A172 (cell line): ENCODE measurements at places on chromosomes 7 and 10. TPM values are rescaled to one million over a fixed set of nuclear protein-coding genes. Genes with fewer than 3 reads are reported as not detected.

DNA sequence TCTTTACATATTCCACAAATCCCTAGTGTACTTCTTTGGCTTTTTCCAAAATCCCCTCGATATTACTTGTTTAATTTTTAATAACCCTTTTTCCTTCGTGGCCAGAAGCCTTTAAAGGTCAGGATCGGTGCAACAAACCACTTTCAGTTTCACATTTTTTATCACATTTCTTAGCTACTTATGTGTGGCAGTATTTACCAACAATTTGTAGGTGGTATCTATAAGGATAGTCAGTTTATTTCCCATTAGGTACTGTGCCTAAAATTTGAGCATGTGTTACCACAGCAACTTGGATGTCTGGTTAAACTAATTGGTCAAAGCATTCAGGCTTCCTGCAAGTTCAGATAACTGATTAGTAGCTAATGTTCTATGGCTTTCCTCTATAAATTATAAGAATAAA, 104.9 kb downstream of the CDK14 start:
- no peak for DNase-seq

DNA sequence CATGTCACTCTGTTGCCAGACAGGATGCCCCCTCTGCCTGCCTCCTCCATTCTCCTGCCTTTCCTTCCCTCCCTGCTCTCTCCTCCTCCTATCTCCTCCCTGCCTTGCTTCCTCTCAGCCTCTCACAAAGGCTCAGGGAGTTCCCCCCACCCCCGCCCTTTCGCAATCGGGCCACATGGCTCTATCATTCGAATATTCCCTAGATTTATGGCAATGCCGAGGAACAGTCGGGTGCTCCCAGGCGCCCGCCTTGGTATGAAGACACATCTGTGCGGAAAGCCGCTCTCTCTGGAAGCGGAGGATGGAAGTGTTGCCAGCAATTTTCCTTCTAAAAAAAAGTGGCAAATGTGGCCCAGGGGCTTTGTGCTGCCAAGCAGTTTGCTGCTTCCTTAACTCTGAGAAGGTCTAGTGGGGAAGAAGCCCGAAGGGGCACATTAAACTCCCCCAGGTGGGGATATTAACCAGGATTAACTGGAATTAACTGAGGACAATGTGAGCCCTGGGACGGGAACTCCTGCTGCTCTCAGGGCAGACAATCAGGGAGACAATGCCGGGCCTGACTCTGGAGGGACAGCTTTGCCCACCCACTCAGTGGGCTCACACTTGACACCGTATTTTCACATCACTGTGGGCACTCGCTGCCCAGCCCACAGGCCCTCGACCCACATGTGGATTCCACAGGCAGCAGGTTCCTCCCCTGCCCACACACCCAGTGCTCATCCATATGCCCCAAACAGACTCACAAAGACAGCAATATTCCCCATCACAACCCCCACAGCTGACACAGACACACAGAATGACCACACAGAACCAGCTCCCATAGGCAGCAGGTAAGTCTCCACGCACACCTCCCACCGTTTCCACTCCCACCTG, 88.4 kb upstream of the SMNDC1 start:
- peak; percentile 57 for DNase-seq

DNA sequence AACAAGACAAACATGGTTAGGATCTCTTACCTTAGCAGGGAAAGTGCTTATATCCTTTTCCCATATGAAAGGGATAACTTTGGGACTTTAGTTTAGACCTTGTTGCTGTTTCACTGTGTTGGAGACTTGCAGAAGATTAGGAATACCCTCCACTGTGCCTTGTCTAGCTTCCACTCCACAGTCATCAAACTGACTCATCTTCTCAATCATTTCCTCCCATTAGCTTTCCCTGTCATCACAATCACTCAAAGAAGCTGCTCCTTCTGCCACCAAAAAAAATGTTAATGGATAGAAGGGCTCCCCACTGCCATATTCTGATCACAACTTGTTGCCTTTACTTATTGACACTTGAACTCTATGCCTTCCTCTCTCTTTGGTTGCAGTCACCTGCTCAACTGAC, 16.8 kb downstream of the GNG11 start:
- no peak for DNase-seq

DNA sequence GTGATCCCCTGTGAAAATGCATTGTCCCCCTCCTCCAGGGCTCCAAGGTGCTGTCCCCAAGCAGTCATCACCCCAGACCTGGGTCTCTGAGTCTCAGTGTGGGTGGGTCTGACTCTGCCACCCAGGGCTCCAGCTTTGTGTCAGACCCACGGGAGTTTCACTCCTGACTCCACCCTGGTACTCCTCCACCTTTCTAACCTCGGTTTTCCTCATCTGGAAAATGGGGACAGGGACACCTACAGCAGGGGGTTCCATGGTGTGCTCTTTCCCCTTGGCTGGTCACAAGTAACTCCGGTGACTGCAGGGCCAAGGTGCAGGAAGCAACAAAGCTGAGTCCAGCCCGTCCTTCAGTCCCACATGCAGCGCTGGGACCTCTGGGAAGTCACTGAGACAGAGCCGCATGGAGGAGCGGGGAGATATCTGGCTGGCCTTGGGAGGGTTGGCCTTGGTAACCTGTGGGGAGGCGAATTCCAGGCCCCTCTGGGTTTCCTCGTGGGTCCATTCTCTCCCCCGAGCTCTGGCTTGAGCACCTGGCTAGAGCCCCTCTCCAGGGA, 41.8 kb upstream of the RABGEF1 start:
- no peak for DNase-seq

GRCh38 chr7:36562121-36562520, 162.2 kb downstream of the AOAH start:
- DNase-seq, result no peak

- peak; percentile 92 for DNase-seq
Observed at GRCh38 chr7:43873300-43873699, 4.0 kb upstream of the MRPS24 start.

DNA sequence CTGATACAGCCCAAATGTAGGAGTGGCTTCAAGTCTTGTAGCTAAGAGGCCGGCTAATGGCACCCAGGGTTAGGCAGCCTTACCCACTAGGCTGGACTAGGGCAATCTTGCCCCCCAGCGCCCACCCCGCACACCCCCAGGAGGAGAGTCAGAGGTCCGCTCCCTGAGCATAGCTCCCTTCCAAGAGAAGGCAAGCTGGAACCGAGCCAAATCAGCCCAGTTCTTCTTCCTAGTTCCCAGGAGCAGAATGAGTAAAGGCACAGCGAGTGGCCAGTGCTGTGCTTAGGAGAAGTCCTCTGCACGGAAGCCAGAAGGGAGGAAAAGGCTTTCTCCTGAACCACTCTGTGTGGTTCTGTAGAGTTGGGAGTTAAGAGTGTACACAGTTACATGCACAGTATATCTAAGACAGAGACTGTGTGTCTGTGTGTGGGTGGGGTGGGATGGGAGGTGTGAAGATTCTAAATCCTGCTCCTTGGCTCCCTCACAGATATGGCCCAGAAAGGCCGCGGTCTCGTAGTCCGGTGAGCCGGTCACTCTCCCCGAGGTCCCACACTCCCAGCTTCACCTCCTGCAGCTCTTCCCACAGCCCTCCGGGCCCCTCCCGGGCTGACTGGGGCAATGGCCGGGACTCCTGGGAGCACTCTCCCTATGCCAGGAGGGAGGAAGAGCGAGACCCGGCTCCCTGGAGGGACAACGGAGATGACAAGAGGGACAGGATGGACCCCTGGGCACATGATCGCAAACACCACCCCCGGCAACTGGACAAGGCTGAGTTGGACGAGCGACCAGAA, 59.7 kb upstream of the PDCD4 start:
- DNase-seq, result no peak

- peak; percentile 72 for DNase-seq
Observed at GRCh38 chr7:38796626-38797501, 112.1 kb downstream of the VPS41 start.

DNA sequence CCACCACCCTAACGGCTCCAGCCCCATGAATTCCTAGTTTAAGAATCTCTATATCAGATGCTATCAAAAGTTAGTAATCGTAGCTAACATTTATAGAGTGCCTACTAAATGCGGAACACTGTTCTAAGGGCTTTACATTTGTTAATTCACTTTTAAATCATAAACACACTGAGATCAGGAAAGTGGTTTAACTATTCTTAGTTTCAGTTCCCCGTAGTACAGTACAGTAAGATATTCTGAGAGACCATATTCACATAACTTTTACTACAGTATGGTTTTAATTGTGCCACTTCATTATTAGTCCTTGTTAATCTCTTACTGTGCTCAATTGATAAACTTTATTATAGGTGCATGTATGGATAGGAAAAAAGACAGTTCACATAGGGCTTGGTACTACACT, 22.5 kb downstream of the SYPL1 start:
- no peak for DNase-seq

- peak; percentile 21 for DNase-seq
Observed at GRCh38 chr7:27164367-27165088, 809 bp downstream of the HOXA9 start.

DNA sequence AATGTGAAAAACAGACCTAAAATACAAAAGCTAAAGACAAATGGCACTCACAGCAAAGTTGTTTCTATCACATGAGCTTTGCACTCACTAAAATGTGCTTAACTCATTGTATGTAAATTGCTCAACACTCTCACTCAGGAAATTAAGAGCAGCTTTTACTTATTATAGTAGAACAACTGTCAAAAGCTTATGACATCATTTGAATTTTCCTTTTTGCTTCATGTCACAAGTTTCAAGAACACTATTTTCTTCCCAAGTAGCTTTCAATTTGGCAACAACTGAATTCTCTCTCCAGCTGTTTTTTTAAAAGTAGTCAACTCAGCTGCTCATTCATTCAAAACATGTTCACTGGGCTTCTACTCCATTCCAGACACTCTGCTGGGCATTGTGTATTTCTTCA, 46.9 kb downstream of the ATE1 start:
- no peak for DNase-seq

- no peak for DNase-seq
Observed at GRCh38 chr7:84790882-84791281, 396.0 kb downstream of the SEMA3D start.

GRCh38 chr10:123715546-123715945, 49.4 kb downstream of the GPR26 start:
- DNase-seq, result no peak

GRCh38 chr10:131180740-131181415, 130.6 kb downstream of the TCERG1L start:
- no peak for DNase-seq

DNA sequence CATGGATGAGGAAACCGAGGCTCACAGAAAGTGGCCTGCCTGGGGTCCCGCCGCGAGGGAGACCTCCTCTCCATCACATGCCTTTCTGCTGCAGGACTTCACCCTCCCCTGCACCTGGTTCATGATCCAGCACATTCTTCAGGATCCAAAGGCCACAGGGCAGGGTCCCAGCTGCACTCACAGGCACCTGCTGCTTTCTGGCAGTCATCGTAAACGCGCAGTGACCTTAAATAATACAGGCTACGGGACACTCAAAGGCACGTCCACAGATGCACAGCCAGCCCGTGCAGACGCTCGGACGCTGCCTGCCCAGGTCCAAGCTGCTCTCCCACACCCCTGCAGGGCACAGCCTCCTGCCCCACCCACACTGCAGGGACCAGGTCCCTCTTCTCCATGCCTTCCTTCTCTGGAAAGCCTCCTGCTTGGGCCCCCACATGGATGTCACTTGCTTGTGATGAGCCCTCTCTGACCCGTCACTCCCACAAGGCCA, 49.9 kb downstream of the CALML3 start:
- no peak for DNase-seq

- no peak for DNase-seq
Observed at GRCh38 chr7:138610671-138611170, 90.4 kb downstream of the SVOPL start.

GRCh38 chr7:30163231-30163894, 28.6 kb downstream of the MTURN start:
- DNase-seq, result no peak

- no peak for DNase-seq
Observed at GRCh38 chr10:75672842-75673241, 241.4 kb downstream of the LRMDA start.

DNA sequence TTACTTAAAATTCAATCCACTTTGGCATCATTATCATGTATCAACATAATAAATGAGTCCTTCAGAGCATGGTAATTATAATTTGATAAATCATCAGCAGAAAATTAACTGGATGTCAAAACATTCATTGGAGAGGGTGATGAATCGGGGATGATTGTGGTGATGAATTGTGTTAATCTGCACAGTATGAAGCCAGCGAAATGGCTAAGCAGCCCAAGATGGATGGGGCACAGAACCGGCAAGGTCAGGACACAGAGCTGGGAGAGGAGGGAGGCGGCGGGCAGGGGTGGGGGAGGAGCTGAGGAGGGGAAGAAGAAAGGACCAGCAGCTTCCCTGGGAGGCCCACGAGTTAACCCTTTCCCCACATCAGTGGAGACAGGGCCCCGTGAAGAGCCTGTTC, 536.1 kb downstream of the LRMDA start:
- DNase-seq, result no peak

DNA sequence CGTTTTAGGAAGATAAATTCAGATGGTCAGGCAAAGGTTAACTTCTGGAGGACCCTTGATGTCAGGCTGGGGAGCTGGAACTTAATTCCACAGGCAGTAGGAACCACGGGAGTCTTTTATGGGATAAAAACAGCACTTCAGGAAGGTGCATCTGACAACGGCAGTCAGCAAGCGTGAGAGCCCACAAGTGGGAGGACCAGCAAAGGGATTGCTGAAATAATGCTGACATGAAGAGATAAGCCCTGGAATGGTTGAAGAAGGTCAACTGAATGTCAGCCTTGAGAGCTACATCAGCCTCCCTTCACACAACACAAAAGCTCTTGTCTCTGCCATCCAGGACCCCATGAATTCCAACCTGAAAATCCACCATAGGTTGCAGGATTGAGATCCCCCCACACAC, 138.8 kb downstream of the SORCS1 start:
- no peak for DNase-seq

- no peak for DNase-seq
Observed at GRCh38 chr10:69363666-69364065, 53.1 kb downstream of the TACR2 start.

Gene CAMK2B
- total RNA-seq, result 1.9 and 3.1 TPM in 2 replicates

Gene SFRP5
- total RNA-seq, result not detected in 2 replicates

Gene MYH16
- 0.78 and 1.1 TPM in 2 replicates for total RNA-seq

Gene SPDYE16
- total RNA-seq, result not detected in 2 replicates

Gene CDC14C
- total RNA-seq, result 0.09 TPM in 1 of 2 replicates, not detected in the other

Gene WAPL
- 44.2 and 53.0 TPM in 2 replicates for total RNA-seq

Gene WIPF3
- not detected in 2 replicates for total RNA-seq

Gene LGI1
- not detected in 2 replicates for total RNA-seq

Gene NPSR1
- total RNA-seq, result not detected in 2 replicates

Gene TCAF2
- 0.36 and 0.93 TPM in 2 replicates for total RNA-seq

Gene CYP2C19
- total RNA-seq, result not detected in 2 replicates

Gene KCNIP2
- total RNA-seq, result 2.8 TPM in 1 of 2 replicates, not detected in the other

Gene SORBS1
- 0.91 and 2.5 TPM in 2 replicates for total RNA-seq

Gene ITIH2
- not detected in 2 replicates for total RNA-seq

Gene GNAI1
- total RNA-seq, result 51.4 and 55.1 TPM in 2 replicates

Gene OR2A42
- total RNA-seq, result not detected in 2 replicates

Gene VPS26A
- 46.3 and 46.6 TPM in 2 replicates for total RNA-seq
